ENCODE measurements at places on chromosomes 3 and 15. TPM values are rescaled to one million over a fixed set of nuclear protein-coding genes. Genes with fewer than 3 reads are reported as not detected.

SH2D7 gene
- total RNA-seq = not detected

GRCh38 chr3:31077021-31077601, 182.7 kb upstream of the GADL1 start:
- ATAC-seq = peak; percentile 99

GRCh38 chr3:75035146-75035545, 420.7 kb upstream of the CNTN3 start:
- ATAC-seq = no peak

DNA sequence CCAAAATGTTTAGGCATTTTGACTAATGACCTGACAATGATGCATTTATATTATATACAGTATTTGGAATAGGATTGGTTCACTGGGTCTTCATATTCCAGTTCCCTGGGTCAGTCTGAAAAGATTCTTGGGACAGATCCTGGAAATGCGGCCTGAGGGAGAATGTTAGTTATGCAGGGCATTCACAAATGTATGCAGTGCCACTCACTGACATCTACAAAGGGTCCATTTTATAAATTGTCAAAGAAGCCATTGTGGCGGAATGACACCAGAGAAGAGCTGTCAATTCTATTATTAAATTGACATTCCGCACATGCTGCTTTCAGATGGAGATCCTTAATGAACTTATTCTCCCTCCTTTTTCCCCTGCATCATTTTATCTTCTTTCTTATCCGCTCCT, 176.6 kb downstream of the VGLL3 start:
- ATAC-seq = no peak

GRCh38 chr3:13546667-13547171, 2.2 kb upstream of the FBLN2 start:
- ATAC-seq = no peak

GRCh38 chr15:74427607-74428441, 5.9 kb downstream of the SEMA7A start:
- no peak for ATAC-seq

DNA sequence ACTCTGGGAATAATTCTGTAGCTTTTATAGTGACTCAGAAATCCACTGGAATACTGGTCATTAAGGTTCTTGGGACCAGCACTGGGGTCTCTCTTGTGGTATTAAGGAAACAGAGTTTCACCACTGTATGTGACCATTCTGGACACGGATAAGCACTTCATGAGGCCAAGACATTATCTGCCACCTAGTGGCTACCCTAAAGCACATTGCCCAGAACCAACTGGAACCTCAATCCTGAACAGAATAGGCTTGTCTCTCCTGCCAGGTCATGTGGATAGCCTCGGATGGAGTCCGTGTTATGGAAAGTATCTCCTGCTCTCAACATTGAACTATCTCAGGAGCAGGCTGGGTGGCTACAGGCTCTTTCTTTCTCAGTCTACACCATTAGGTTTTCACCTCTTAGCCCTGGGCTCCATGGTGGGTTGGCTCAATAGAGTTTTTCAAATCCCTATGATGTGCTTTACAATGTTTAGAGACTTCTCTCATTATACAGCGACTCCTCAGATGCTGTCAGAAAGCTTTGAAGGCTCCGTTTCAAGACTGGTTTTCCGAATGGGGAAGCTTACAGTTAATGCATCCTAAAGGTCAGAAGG, 167.6 kb upstream of the ST8SIA2 start:
- ATAC-seq = peak; percentile 38

GRCh38 chr15:95690631-95691340, 639.7 kb upstream of the NR2F2 start:
- no peak for ATAC-seq

DNA sequence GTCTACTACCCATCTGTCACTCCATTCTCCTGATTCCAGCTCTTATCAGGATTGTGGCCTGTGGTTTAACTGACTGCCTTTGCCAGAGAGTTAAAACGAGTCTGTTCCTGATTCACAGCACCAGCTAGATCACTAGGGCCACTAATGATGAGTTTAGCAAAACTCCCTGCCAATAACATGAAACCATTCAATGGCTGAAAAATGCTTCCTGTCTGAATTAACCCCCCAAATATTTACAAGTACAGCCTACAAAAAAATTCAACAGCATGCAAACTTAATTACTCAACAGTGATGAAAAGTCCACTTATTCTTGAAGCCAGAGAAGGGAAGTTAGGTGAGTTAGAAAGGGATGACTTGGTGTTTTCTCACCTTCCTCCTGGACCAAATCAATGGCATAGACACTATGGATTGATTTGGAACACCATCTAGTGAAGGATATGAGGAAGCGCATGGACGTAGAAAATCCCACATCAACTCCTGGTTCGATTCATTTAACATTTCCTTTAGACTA, 141.4 kb downstream of the TGFBR2 start:
- no peak for ATAC-seq

DNA sequence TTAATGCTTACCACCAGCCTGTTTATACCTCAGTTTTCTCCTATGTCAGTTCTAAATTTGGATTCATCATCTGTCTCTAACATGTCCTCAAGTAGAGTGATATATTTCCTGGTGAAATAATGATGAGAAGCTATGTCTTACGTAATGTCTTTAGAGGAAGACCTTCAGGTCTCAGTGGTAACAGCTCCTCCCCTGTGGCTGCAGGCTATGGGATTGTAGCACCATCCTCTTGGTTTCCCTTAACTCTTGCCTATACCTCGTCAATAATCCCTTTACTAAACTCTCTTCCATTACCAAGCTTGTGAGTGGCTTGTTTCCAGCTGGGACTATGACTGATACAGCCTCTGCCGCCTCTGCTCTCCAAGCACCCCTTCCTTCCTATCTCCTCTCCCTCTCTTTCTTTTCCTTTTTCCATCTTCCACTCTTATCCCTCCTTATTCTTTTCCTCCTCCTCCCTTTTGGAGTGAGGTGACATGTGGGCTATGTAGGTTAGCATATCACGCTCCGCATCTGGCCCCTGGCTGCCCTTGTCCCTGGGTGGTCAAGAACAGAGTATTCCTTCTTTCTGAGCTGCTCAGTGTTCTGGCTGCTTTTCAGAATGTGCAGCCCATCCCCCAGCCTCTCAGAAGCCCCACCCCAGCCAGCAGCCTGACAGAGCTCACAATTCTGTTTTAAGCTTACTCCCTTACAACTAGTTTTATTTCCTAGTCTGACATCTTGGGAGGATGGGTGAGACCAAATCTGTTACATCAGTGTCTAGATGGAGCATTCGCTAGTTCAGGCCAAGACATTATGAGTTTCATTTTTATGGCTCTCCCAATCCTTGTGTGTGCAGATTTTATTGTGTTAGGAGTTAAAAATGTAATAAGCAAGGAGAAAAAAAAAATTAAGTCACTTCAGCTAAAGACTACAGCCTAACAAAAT, 75.0 kb upstream of the RNU6-1 start:
- no peak for ATAC-seq

PLA2G4E gene
- 18.1 TPM for total RNA-seq

IMPG2 gene
- total RNA-seq = 0.08 TPM

SENP8 gene
- total RNA-seq = 1.8 TPM

GRK7 gene
- not detected for total RNA-seq

- ATAC-seq = peak; percentile 5
These were observed at the start of gene SNX22 for GRCh38 chr15:64151727-64152506. Gene SNX22 (plus strand): TSS chr15:64151731. CDS start chr15:64151776, 45 bp downstream.

GRCh38 chr3:50251220-50251619, 15.2 kb downstream of the GNAI2 start:
- ATAC-seq = peak; percentile 84

DNA sequence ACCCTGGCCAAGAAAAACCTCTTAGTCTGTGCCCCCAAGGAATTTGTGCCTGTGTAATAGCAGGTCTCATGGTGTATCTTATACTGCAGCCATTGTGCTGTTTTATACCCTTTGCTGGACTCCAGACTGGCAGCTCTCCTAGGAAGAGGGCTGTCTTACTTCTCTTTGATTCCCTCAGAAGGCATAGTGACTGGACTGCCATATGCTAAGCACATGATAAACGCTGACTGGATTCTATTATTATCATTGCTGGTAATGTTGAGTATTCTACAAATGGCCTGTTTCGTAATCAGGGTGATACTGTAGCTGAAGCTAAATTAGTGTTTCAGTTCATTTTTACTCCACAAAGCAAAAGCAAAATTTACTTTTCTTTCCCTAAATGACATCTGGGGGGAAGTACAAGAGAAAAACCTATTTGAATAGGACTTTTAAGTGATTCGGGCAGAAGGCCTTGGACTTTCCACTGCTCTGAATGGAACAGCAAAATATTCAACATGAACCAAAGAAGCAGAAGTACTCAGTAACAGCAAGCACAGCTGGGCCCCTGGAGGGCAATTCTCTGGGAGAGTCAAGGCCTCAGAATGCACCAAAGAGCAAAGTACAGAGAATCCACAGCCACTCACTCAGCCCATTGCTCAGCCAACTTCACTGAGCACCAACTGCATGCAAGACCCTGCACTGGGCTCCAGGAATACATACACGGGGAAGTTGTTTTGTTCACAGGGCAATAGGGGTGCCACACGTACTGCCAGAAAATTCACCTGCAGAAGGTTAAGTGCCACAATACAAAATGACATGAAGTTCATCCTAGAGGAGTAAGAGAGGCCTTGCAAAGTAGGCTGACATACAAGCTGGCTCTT, 7.9 kb upstream of the BCL2A1 start:
- peak; percentile 30 for ATAC-seq

PLA1A gene
- total RNA-seq = 0.92 TPM

GPR62 gene
- total RNA-seq = not detected
